ENCODE measurements at places on chromosomes 5 and 9.

DNA sequence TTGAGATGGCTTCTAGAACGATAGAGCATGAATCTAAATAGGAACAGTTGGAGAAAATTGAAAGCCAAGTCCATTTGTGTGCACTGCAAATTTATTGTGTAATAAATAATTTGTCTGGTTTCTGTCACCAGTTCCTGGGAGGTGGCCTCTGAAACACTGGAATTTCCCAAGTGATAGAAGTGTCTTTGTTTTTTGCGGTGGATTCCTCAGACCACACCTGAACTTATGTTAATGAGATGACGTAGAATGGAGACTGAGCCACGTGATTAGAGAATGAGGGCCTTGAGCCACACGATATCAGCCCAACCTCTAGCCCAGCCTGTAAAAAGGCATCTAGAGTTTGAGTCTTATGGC, 105.1 kb downstream of the MSX2 start:
- no peak for DNase-seq

DNA sequence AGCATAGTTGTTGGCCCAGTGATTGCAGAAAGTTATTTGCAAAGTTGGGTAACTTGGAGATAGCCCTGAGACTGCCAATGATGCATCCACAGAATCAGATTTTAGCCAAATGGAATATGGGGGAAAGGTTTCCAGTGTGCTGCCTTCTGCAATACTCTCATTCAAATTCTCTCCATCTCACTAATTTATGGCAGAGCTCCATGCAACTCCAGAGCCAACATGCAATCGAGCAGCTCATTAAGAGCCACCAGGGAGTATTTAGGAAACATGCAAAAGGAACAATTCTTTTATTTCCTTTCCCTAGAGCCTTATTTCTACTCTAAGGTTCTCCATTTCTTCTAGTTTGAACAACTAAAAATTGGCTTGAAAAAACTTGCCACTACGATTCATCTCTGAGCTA, 135.9 kb upstream of the MARCHF11 start:
- DNase-seq: no peak

GRCh38 chr9:18477121-18477660, 3.2 kb downstream of the ADAMTSL1 start:
- no peak for DNase-seq

GRCh38 chr9:76828447-76828846, 64.2 kb downstream of the PCA3 start:
- no peak for DNase-seq

GRCh38 chr9:6034954-6035353, 19.5 kb upstream of the RANBP6 start:
- no peak for DNase-seq

DNA sequence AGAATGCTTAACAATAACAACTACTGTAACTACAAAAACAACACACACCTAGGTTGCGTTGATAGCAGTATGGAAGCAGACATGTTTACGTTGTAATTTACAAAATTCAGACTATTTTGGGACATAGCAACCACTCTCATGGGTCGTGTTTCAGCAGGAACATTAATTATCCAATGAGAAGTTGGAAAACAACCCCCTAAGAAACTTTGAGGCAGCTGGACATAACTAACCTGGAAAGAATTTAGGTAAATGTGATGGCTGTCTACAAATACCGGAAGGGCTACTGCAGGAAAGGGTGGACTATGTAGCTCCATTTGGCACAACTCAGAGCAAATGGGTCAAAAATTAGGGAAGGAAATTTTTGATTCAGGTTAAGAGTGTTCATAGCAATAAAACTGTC, 409.3 kb downstream of the ADGRV1 start:
- DNase-seq: no peak

DNA sequence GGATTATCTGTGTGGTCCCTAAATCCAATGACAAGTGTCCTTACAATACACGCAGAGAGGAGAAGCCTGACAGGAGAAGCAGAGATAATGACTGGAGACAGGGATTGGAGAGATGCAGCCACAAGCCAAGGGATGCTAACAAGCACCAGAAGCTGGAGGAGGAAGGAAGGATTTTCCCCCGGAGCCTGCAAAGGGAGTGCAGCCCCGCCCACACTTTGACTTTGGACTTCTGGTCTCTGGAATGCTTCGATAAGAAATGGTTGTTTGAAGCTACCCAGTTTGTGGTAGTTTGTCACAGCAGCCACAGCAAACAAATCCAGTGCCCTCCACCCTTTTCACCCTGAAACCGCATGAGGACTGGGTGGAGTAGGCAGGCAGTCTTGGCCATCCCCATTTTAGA, 77.2 kb upstream of the BOD1 start:
- no peak for DNase-seq

DNA sequence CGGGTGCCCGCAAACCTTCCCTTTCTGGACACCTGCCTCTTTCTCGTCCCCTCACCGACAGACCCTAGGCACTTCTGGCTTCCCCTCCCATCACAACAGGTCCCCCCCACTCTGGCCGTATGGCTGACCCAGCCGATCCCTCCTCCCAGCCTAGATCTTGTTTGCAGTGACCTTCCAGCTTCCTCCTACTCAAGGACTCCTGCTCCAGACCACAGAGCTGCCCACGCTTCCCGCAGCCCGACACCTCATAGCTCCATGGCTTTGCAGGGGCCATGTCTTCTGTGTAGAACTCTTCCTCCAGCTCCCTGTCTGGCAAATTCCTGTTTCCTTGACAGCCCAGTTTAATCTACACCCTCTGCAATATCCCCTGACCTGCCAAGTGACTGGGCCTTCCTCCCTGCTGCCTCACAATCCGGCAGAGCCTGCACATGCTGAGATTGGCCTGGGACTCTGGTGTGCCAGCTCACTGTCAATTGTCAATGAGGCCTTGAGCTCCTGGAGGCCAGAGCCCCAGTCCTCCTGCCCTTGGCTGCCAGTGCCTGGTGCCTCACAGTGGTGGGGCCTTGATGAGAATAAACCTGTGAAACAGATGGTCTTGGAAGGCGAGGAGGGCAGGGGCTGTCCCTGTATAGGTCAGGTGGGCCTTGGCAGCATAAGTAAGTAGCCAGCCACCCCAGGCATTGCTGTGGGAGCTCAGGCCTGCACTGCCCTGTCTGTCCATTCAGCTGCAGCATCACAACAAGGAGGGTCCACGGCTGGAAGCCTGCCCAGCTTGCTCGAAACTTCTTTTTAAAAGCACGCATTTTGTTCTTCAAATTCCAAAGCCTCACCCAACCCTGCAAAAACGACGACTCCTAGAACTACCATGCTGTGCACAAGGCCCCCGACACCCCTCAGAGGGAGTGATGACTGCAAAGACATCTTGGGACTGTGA, 50.5 kb downstream of the GADD45G start:
- DNase-seq: peak; percentile 49

- no peak for DNase-seq
These were observed 24.4 kb upstream of the MLLT3 start for GRCh38 chr9:20646656-20647055.

GRCh38 chr9:105206821-105207699, 37.4 kb upstream of the SLC44A1 start:
- DNase-seq: peak; percentile 15

- DNase-seq: no peak
These were observed 3.7 kb upstream of the CCL19 start for GRCh38 chr9:34694811-34695210.

GRCh38 chr9:82010711-82011110, 22.1 kb downstream of the SPATA31D1 start:
- DNase-seq: no peak
